ENCODE measurements at places on chromosomes 6 and 20. TPM values are rescaled to one million over a fixed set of nuclear protein-coding genes. Genes with fewer than 3 reads are reported as not detected.

DNA sequence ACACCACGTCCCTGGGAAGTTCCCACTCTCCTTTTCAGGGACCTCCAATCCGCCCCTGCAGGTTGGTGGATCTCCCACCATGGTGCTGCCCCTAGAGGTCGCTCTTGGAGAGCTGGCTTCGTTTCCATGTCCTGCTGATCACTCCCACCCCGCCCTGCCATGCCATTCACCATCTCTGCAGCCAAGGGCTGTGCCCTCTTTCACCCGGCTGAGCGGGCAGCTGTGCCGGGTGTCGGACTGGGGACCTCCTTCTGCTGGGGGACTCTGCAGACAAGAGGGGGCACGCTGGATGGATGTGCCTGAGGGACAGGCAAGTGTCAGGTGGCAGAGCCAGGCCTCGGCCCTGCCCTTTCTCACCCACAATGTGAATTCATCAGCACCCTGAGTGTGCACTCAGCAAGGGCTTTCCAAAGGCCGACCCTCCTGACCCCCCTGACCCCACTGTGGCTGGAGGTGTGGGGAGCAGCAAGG lies 347.0 kb downstream of the CDH4 start:
- no peak for DNase-seq

GJA10 gene
- total RNA-seq = not detected

DNA sequence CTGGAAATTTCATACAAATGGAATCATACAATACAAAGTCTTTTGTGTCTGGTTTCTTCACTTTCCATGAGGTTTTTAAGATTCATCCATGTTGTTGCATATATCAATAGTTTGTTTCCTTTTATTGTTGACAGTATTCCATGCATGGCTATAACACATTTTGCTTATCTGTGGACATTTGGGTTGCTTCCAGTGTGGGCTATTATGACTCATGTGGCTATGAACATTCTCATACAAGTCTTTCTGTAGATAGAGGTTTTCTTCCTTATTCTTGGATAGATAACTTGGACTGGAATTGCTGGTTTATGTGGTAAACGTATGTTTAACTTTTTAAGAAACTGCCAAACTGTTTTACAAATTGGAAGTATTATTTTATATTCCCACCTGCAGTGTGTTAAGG lies 30.0 kb upstream of the KIF6 start:
- DNase-seq = no peak

DNA sequence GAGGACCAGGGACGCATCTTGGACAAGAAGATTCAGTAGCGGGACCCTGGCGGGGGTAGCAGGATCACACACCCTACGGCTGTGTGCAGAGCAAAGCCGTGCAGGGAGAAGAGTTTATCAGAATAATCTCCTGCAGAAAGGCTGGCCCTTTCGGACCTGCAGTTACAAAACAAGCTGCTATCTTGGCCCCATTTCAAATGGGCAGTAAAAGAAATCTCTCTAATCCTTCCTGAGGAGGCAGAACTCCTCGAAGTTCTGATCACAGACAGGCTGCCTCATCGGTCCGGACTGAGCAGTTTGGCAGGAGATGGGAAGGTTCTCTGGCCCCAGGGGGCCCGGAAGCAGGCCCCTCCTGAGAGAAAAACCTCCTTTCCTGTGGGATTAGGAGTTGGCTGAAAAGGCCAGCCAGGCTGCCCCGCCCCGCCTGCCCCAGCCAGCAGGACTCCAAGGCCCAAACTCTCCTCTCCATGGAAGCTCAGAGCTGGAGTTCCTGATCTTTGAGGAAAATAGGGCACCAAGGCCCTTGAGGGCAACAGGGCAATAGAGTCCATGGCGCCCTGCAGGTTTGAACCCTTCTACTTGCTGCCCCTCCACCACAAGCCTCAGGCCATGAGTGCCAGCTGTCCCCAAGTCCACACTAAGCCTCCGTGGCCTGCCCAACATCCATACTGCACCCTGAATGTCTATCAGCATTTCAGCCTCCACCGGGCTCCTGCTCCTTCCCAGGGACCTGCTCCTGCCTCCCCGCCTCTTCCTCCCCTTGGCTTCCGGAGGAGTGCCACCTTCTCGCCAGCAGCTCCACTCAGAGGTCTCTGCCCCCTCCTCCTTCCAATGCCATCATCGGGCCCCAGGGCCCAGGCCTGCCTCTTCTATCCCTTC lies 141.3 kb downstream of the PREX1 start:
- peak; percentile 45 for DNase-seq

GRCh38 chr6:26216886-26217713 lies 129.9 kb downstream of the HFE start:
- peak; percentile 84 for DNase-seq

GRCh38 chr6:41878246-41878645 lies 16.9 kb downstream of the USP49 start:
- DNase-seq = no peak

DNA sequence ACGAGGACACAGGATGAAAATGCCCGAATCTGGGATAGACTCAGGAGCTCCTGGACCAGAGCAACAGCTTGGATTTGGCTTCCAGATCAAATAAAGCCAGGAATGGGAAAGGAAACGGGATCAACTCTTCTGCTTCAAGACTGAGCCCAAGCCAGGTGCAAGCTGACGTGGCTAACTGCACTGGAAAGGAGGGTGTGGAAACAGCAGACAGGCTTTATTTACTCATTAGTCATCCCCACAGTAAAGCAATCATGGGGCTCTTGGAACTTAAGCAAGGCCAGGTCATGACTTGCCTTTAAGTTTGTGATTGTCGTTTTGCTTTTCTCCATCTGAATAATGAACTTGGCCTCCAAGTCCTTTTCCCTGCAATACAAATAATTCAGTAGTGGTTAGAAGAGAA lies 45.2 kb downstream of the KIF16B start:
- peak; percentile 89 for DNase-seq
